Lower leg skin (tissue), 4 donors: ENCODE measurements at places on chromosomes 12 and 14. TPM values are rescaled to one million over a fixed set of nuclear protein-coding genes. Genes with fewer than 3 reads are reported as not detected.

Gene NAA30
- total RNA-seq, result 16.0 TPM

Gene GLIPR1L1
- not detected for total RNA-seq

Gene ACSS3
- total RNA-seq, result 8.6 TPM

Gene IFI27
- 133 TPM for total RNA-seq

Gene EML5
- total RNA-seq, result 0.17 TPM

Gene SERPINA9
- total RNA-seq, result 3.7 TPM

Gene ARHGEF25
- 3.8 TPM for total RNA-seq

Gene DENR
- total RNA-seq, result 25.9 TPM

Gene CLEC4D
- 0.26 TPM for total RNA-seq

Gene KRT78
- total RNA-seq, result 250 TPM

Gene MGAT4C
- total RNA-seq, result not detected

Gene B4GALNT3
- total RNA-seq, result 65.4 TPM

Gene NOS1
- total RNA-seq, result 10.2 TPM

Gene SLC10A1
- not detected for total RNA-seq

Gene GPR65
- total RNA-seq, result 0.23 TPM

Gene MYH6
- total RNA-seq, result not detected

Gene ABCB9
- total RNA-seq, result 10.2 TPM

Gene UTP20
- total RNA-seq, result 9.2 TPM
